ENCODE measurements at places on chromosomes 6 and 20. TPM values are rescaled to one million over a fixed set of nuclear protein-coding genes. Genes with fewer than 3 reads are reported as not detected.
A peak's percentile ranks its signal among the peaks of the same experiment; 100 is the strongest.

Gene NOX3
- polyA plus RNA-seq: not detected

DNA sequence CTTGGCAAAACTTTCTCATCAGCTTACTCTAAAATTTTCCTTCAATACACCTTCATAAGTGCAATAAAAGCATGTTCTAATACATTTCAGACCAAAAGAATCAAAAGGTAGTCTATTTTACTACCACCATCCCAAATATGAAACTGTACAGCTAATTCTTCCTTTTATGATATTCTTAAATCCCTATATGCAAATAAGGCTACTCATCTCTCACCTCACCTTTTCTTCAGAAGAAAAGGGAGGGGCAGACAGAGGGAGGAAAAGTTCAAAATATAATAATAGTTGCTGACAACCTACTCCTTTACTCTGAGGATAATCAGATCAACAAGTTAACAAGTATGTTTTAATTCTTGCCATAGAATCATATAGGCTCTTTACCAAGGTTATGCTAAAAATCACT lies 7.4 kb downstream of the C6orf120 start:
- H3K36me3 ChIP-seq: peaks cover 50% of the 10 kb centered on the region
- H3K27me3 ChIP-seq: no peaks in the 10 kb centered on the region
- no peak overlapping the region for H3K4me3 ChIP-seq
- peaks cover 13% of the 10 kb centered on the region for H3K4me1 ChIP-seq

DNA sequence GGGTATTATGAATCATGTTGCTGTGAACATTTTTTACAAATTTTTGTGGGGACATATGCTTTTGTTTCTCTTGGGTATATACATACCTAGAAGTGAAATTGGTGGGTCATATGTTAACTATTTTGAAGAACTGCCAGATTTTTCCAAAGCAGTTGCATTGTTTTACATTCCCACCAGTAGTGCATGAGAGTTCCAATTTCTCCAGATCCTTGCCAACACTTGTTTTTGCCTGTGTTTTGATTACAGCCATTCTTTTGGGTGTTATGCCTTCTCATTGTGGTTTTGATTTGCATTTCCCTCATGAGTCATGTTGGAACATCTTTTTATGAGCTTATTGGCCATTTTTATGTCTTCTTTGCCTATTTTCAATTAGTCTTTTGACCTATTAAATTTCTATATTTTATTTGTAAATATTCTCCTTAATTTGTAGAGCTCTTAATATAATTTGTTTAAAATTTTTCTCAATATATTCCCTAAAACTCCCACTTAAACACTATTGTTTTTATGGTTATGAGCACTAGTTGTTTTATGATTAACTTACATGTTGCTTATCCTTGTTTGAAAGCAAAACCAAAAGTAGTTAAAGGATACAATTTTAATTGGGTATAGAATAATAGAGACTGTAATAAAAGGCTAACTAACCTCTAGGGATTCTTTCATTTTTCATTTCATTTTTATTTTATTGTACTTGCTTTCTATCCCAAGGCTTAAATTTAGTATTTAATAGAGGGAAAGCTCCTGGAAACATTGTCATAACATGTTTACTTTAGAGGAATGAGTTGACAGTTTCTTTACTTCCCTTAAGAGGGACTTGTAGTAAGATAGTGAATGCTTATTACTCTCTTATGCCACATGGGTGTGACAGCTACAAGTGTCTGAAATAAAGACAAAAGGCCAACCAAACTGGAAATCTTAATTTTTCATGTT lies 5.5 kb downstream of the UBR2 start:
- peaks cover 8% of the 10 kb centered on the region for H3K36me3 ChIP-seq
- peaks cover 66% of the 10 kb centered on the region for H3K4me1 ChIP-seq
- peak overlapping the region; percentile 65 for H3K27ac ChIP-seq
- peak; percentile 43 for DNase-seq

DNA sequence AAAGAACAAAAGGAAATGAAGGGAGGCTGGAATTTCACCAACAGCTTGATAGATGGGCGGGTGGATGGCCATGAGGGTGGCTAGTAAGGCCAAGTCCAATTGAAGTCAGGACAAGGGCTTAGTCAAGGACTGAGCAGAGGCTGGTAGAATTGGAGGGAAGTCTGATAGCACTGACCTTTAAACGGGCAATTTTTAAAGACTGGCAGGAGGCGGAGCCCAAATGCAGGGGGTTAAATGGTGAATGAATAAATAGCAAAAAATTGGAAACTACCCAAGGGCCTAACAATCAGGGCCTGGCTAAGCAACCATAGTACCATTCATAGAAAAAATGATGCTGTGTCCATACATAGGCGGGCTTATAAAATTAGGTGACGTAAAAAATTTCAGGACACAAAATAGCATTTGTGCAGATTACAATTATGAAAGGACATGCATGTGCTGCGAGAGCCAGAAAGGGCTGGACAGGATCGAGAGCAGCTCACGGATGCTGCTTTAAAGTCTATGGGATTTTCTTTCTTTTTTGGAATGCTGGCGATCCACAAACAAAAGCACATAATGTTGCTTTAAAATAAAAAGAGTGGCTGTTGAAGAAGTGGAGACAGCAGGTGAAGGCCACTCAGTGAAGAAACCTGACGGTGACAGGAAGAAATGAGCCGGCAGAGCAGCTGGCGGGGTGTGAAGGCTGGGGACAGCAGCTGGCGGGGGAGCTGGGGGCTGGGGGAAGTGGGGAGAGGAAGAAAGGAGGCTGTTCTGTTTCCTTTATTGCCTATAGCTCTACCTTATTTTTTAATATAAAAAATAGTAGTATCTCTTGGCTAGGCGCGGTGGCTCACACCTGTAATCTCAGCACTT lies 42.8 kb upstream of the TAF8 start:
- H3K36me3 ChIP-seq: peaks cover 20% of the 10 kb centered on the region
- peaks cover 44% of the 10 kb centered on the region for H3K4me1 ChIP-seq
- peak overlapping the region; percentile 35 for H3K4me3 ChIP-seq
- peak; percentile 67 for DNase-seq
- H3K27me3 ChIP-seq: no peaks in the 10 kb centered on the region

Gene MYB
- 5.1 TPM for polyA plus RNA-seq

Gene HLA-DQA2
- polyA plus RNA-seq: not detected

All from CD4-positive, CD25-positive, alpha-beta regulatory T cell (primary cell).